ENCODE measurements at places on chromosomes 12 and 14.

GRCh38 chr14:52801014-52801712, 9.8 kb upstream of the GNPNAT1 start:
- no peak for DNase-seq

DNA sequence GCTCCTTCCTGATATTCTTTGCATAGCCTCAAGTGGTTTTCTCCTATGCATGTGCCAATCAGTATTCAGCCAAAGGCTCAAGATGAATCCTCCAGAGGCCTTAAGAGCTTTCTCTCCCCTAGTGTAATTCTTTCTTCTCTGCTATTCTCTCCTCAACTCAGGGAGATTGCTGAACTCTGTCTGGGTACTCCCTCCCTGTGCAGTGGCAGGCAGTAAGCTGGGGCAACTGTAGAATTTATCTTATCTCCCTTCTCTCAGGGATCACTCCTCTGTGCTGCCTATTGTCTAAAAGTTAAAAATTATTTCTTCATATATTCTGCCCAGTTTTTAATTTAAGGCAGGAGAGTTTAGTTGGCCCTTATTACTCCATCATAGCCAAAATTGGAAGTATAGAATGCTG, 28.5 kb upstream of the RTRAF start:
- DNase-seq = no peak

GRCh38 chr12:41224066-41224465, 35.9 kb downstream of the PDZRN4 start:
- DNase-seq = no peak

- DNase-seq = no peak
Observed at GRCh38 chr14:69001375-69001774, 22.3 kb upstream of the ACTN1 start.

GRCh38 chr14:56821805-56822610, 11.7 kb upstream of the OTX2 start:
- no peak for DNase-seq

GRCh38 chr14:33943096-33943883, 7.6 kb downstream of the EGLN3 start:
- DNase-seq = no peak

- no peak for DNase-seq
Observed at GRCh38 chr14:73124180-73124894, 12.0 kb upstream of the PSEN1 start.

- no peak for DNase-seq
Observed at GRCh38 chr12:70853326-70853725, 67.2 kb downstream of the PTPRR start.

DNA sequence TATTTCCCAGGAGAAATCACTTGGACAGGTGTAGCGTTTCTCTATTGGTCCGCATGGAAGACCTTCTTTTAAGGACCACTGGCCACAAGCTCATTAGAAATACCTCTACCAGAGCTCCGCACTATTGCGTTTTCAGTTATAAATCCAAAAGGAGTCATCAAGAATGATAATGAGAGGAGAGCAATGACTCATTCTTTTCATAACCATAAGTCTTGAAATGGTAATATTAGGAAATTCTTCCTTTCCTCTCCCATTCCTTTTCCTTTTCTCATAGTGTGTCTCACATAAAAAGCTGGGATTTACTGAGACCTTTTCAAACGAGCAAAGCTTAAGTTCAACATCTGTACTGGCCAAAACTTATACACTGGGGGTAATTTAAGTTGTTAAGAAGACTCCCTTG, 215.7 kb downstream of the CPNE8 start:
- DNase-seq = no peak

DNA sequence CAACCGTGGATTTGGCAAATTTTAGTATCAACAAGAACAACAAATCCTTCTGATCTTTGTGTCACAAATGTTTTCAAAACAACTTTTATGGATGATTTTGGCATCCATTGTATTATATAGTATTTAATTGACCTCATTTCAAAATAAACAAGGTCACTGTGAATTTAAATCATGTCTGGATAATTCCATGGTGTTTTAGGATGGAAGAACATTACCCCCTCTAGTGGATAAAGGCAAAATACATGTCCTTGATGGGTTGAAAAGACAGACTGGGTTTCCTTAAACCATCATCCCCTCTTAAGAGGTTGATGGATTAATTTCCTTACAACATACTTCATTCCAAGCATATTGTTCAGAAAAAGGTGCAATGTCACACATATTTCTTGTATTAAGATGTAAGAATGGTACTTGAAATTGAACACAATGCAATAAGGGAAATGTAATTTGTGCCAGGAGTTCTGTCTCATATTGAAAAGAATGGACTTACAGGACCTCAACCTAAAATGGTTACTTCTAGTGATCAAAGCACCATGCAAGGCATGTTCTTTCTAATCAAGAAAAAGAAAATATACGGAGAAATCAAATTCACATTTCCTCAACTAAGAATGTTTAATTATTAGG, 352.0 kb downstream of the BCAT1 start:
- DNase-seq = no peak

DNA sequence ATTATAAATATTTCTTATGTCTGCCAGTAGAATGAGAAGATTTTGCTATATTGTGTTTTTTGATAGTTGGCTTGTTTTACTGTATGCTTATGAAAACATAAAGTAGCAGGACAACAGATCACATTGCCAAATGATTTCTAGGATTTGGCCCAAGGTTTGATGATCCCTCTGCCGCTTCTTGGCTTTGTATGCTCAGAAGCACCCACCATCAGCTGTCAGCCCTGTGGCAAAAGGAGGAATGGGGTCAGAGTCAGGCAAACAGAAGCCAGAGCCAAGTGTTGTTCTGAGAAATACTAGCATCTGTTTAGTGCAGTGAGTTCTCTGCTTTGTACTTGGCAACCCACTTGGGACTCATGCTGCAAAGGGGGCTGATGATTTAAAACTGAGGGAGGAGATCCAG, 152.2 kb downstream of the PDE3A start:
- DNase-seq = no peak

GRCh38 chr12:633731-634130, 29.5 kb downstream of the NINJ2 start:
- DNase-seq = no peak

GRCh38 chr14:31806249-31806648, 245.0 kb downstream of the NUBPL start:
- no peak for DNase-seq

DNA sequence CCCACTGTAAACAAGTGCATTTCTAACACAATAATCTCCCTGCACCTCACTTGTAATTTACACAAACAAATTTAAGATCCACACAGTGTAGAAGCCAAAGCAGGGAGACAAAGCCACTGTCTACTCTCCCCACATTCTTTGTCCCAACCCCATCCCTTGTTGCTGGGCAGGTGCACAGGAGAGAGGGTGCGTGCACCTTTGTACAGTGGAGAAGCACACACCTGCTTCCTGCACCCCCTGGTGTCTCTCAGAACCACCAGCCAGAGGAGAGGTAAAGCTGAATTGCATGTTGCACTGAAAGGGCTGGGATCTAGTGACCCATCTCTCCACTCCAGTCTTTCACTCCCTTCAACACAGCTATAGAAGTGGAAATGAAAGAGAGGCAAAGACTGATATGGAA, 51.4 kb upstream of the IFNG-AS1 start:
- no peak for DNase-seq

DNA sequence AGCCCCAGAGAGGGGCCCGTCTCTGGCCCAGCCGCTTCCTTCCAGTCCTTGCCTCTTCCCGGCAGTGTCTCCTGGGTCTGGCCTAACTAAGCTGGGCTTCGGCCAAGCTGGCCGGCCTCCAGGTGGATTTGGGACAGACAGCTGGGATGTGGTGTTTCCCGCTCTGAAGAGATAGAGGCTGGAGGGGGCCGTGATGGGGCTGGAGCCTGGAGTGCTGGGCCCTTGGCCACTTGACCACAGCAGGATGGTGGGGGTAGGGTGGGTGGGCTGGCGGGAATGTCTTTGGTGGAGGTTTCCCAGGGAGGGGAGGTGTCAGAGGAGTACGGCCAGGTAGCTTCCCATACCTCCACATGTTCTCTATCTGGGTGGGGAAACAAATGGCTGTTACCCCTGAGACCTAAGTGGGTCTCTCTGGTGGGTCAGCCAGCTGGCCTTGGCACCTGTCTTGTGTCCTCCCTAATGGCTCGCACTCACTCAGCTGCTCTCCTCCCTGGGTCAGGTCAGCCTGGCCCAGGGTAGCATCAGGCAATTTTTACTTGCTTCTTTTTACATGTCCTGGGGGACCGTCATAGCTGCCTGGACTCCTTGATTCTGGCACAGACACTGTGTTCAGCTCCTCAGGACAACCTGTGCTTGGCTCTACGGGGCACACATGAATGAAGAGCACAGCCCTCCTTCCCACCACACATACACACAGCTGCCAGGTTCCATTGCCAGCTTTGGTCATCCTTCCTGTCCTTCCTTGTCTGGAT, 19.8 kb upstream of the PGF start:
- DNase-seq = no peak

- DNase-seq = no peak
Observed at GRCh38 chr12:89544681-89545184, 18.9 kb upstream of the POC1B start.

DNA sequence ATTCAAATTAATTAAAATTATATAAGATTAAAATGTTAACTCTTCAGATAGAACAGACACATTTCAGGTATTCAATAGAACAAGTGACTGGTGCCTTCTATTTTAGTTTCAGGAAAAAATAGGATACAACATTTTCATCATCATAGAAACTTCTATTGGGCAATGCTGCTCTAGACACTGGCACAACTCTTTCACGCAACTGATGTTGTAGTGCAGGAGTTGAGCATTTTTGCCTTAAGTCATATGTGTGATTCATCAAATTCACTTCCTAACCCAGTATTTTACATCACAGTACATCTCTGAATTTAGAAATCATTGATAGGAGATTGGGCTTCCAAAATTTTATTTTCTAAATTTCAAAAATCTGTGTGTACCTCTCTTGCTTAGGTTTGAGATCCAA, 215.4 kb upstream of the DIO2 start:
- no peak for DNase-seq

DNA sequence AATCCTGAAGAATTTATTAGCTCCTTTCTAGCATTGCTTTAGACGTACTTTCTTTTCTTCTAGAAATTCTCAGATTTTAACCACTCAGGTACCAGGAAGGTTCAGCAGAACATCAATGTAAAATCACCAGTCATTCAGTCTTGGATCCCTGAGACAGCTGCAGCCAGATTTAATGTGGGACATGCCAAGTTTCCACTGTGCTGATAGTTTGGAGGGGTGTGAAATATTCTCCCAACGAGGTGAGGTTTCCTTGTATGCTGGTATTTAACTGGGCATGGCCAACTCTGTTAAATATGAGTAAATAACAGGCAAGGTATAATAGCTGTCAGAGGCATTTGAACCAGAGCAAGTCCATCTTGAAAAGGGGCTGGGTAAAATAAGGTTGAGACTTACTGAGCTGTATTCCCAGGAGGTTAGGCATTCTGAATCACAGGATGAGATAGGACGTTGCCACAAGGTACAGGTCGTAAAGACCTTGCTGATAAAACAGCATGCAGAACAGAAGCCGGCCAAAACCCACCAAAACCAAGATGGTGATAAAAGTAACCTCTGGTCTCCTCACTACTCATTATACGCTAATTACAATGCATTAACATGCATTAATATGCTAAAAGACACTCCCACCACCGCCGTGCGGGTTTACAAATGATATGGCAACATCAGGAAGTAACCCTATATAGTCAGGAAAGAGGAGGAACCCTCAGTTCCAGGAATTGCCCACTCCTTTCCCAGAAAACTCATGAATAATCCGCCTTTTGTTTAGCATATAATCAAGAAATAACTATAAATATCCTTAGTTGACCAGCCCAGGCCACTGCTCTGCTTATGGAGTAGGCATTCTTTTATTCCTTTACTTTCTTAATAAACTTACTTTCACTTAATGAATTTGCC, 75.2 kb upstream of the RASSF8 start:
- DNase-seq = no peak

- no peak for DNase-seq
Observed at GRCh38 chr12:26346736-26347135, 151.4 kb downstream of the SSPN start.

DNA sequence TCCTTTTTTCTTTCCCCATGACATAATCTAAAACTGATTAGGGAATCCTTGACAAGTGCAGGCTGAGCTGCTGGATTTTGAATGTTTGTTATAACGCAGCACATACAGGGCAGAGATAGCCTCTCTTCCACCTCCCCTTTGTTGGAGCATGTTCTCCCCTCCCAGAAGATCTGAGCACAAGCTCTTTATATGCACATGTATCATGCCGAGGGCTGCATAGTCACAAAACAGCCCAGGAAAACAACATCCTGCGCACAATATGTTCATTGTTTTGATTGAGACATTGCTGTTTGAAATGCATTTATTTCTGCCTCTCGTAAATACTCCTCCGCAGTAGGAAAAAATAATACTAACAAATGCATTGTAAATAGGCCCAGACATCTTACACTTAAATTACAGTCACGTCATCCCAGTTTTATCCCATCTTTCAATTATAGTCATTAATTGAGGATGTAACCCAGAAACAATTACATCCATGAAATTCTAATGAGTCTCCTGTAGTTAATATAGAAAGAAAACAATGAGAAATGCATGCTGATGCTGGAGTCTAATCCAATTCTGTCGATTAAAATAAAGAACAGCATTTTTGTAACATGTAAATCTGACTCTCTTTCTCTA, 401.8 kb downstream of the BTG1 start:
- DNase-seq = no peak

DNA sequence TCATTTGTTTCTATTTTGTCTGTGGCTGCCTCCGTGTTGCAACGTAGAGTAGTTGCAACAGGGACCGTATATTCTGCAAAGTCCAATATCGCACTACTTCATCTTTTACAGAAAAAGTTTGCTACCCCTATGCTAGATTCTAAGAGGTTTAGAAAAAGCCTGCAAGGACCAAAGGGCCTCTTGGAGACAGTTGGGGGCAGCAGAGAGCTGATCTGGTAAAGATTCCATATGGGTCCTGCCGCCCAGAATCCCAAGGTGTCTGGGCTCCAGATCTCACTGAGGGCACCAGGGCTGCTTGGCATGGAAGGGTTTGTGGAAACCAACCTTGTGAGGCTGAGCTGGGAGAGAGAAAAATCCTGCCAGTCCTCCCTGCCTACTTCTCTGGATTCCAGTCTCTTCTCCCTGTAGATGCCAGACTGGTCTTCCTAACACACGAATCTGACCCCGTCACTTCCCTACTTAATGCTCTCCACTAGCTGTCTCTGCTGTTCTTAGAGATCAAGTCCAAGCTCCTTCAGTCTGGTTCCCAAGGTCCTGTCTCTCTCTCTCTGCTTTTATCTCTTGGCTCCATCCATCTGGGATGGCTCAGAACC, 74.6 kb downstream of the GLRX5 start:
- no peak for DNase-seq

DNA sequence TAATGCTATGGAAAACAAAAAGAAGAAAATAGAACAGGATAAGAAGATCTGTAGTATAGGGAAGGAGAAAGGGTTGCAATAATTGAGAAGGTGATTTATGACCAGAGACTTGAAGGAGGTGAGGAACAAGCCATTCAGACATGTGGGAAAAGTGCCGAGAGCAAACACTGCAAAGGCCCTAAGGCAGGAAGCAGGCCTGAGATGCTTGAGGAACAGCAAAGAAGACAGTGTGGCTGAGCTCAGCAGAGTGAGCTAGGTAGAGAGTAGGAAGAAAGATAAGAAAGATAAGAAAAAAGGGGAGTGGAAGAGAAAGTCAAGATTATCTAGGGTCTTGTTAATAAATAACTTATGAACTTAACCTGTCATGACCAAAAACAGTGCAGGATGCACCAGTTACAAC, 671.8 kb downstream of the RPS29 start:
- DNase-seq = no peak

GRCh38 chr14:27061299-27061698, 463.5 kb upstream of the NOVA1 start:
- no peak for DNase-seq

Measured in activated CD4-positive, CD25-positive, alpha-beta regulatory T cell treated with anti-CD3 and anti-CD28 coated beads, Interleukin-2, amount 50 U/mL, for 72 hours (primary cell).